Osteoblast (primary cell): ENCODE measurements at places on chromosomes 13 and 19.
A peak's percentile ranks its signal among the peaks of the same experiment; 100 is the strongest.

DNA sequence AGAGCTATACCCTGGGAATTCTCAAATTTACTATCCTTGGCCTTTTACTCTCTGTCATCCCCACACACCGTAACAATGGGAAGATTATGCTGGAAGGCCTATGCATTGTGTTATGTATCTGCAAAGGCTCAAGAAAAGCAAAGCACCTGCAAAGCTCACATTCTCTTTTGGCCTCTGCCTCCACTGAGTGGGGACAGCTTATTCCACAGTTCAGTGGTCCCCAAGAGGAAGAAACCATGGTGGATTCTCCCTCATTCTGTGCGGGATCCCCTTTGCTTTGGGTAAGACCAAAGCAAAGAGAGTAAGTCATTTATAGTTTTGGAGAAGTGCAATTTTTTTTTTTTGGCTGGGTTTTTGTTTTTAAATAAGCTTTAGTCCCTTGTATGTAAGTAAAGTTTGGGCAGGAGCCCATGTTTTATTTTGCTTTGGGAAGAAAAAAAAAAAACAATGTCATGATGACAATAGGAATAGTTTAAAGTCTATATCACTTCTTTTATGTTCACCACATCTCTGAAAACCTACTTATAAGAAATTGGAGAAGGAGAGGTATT lies 530.6 kb downstream of the FGF9 start:
- no peak for DNase-seq

DNA sequence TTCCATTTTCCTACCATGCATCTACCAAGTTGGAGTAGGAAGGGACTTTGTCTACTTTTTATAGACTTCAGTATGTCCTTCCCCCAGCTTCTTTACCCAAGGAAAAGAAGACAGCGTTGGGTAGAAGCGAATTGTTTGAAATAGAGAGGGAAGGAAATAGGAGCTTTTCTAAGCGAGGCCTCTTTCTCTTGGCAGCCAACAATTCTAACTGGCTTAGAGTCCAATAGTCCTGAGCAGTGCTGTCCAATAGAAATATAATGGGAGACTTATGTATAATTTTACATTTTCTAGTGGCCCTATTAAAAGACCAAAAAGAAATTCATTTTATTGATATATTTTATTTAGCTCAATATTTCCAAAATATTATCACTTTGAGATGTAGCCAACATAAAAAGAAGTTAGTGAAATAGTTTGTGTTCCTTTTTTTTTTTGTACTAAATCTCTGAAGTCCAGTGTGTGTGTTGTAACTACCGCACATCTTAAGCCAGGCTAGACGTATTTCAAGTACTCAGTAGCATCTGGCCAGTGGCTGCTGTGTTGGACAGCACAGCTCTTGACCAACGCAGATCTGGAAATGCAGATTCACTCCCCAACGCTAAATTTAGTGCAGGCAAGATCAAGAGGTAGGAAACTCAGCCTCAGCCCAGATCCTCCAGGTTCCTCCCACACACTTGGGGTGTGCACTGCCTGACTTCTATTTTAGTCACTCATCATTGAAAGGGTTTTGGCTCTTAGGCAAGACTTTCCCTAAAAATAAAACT lies 179.2 kb downstream of the SHISA2 start:
- no peak for DNase-seq

DNA sequence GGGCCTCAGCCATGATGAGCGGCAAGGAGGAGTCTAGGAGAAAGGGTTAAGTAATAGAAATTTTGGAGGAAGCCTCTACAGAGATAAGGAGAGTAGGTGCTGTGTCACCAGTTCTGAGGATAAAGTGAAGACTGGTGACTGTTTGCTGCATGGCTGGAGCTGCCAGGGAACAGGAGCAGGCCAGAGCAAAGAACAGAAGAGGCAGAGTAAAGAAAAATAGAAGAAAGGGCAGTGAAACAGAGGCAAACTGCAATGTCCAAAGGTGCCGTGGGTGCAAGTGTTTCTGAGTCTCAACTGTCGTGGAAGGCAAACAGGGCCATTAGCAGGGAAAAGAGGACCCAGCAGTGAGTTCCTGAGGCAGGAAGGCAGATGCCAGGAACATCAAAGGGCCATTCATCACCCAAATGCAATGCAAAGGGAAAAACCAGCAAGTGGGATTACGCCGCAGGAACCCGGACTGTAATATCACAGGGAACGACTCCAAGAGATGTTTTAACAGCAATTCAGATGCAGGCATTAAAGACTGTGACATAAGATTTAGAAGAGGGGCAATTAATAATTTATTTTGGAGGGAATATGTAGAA lies 318.3 kb downstream of the FOXO1 start:
- no peak for DNase-seq

DNA sequence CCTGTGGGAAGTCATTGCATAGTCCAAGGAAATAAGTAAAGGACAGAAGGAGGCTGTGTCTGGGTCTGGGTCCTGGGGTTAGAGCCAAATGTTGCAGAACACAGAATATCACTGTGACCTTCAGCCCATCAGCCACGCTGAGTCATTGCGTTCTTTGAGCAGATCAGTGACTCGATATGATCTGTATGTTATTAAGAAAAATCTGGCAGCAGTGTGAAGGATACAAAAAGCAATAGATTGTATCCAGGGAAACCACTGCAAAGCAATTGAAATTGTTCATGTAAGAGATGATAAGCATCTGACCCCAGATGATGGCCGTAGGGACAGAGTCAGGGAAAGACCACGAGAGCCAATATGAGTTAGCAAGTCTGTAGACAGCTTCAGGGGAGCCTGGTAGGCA lies 1575.1 kb upstream of the SLC10A2 start:
- DNase-seq = peak; percentile 17
